ENCODE measurements at places on chromosomes 12 and 14.

DNA sequence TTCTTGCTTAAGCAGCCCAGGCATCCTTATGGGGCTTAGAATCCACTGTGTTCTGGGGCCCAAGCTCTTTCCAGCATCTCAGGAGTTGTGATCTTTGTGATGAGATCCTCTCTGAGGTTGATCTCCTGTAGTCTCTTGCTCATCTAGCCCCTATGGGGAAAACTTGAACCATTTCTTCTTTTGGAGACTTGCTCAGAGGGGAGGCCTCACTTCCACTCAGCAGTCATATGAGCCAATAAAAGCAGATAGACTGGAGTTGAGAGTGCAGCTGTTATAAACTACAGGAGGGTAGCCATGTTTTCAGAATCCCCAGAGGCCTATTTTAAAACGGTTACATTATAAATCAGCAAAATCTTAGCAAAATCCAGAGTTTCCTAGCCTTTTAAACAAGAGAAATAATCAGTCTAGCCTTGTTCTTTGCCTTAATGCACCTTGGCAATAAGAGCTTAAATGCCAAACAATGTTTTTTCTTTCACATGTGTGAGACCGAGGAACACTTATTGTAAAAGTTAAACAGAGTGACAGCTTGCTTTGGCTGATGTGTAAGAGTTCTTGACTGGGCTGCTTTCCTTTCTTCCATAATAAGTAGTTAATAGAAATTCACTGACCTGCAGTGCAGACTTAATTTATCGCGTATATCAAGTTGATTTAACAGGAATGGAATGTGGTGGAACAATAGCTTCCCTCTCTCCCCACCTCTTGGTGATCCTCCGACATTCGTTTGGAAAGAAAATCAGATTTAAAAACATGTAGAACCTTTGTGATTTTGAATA lies 168.3 kb downstream of the NEDD1 start:
- DNase-seq: no peak

DNA sequence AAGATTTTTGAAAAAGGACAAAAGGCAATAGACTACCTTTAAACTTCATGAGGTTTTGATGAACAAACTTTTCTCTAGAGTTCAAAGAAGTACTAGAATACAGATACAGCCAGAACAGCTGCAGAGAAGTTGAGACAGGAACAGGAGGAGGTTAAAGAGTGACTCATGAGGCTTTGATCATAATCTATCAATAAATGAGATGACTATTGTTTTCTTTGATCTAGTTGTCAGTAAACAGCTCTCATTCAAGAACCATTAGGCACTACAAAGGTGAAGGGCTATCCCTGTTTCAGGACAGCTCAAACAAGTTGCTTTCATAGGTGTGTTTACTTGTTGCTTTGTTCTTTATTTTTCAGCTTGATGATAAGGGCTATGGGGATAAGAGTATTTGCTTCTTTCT lies 2.4 kb downstream of the WASHC3 start:
- DNase-seq: no peak

DNA sequence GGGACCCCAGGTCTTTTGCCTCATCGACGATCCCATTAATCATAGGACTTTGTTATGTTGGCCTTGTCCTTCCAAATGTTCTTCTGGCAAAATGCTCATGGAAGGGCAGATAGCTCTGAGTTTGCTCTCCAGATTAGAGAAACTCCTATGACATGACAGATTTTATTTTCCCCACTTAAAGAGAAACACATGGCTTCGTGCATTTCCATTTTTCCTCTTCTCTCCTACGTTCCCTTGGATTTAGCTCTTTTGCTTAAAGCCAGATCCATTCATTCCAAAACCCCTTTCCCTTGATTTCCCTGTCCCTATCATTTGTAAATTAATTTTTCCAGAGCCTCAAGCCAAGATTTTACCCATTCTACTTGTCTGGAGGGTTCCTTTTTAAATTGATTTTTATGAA lies 2.9 kb downstream of the PRIMA1 start:
- DNase-seq: no peak

GRCh38 chr12:29517264-29517663 lies 19.8 kb upstream of the OVCH1 start:
- no peak for DNase-seq

All from AG08396 (cell line).